ENCODE measurements at places on chromosomes 7 and 10. TPM values are rescaled to one million over a fixed set of nuclear protein-coding genes. Genes with fewer than 3 reads are reported as not detected.

GRCh38 chr7:117800406-117800805 lies 72.8 kb downstream of the CTTNBP2 start:
- DNase-seq = no peak

DNA sequence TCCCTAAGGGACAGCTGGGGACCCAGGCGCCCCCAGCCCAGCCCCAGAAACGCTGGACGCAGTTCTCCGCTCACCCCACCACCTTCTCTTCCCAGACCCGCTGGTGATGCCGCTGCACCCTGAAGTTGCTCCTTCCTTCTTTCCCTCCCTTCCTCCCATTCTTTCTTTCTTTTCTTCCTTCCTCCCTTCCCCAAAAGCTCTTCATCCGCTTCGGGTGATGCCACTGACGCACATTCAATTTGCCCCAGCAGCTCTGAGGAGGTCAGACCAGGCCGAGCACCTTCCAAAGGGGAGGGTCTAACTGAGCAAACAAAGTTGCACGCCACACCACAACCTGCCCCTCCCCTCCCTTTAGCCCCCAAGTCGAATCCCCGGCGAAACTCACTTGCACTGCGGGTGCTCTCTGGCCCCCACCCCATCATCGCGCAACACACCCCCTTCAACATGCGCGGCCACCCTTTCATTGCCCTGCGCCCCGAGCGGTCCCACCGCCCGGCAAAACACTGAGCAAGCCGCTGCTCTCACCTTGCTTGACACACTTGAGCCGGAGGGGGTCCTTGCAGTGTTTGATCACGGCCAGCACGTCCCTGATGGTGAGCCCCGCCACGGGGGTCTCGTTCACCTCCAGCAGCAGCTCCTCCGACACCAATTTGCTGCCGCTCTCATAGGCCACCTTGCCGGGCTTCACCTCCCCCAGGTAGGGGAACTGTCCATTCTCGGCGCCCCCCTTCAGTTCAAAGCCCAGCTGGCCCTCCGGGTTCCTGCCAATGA lies 787 bp downstream of the MAGI2 start:
- DNase-seq = no peak

- DNase-seq = no peak
Measured at GRCh38 chr7:137962875-137963507, 38.9 kb downstream of the CREB3L2 start.

GRCh38 chr10:124157271-124157681 lies 63.9 kb upstream of the CHST15 start:
- DNase-seq = no peak

DNA sequence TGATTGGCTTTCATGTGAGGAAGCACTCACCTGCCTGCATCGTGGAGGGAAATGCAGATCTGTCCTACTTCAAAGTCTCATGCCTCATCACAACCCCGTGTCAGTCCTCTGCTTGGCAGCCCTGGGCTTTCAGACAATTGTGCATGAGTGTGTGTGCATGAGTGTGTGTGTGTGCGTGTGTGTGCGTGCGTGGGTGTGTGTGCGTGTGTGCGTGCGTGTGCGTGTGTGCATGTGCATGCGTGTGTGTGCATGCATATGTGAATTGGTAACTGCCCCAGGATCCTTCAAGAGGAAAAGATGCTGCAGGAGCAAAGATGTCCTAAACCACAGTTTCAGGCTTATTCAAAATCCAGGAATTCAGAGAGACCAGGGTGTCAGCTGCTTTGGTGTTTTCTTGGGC lies 71.3 kb downstream of the LANCL2 start:
- DNase-seq = no peak

GRCh38 chr10:48572414-48572813 lies 32.5 kb downstream of the ARHGAP22 start:
- DNase-seq = no peak

- DNase-seq = no peak
Measured at GRCh38 chr7:3980300-3980643, 679.2 kb downstream of the SDK1 start.

Gene TRIM50
- not detected for total RNA-seq
